ENCODE measurements at places on chromosomes 1 and 21. TPM values are rescaled to one million over a fixed set of nuclear protein-coding genes. Genes with fewer than 3 reads are reported as not detected.
A peak's percentile ranks its signal among the peaks of the same experiment; 100 is the strongest.

Gene EFNA1
- 23.7 TPM for total RNA-seq

Gene OR10Z1
- total RNA-seq: not detected

Gene KLHDC8A
- total RNA-seq: 0.69 TPM

Gene DUSP23
- total RNA-seq: 46.2 TPM

Gene UBASH3A
- total RNA-seq: not detected

Gene RNF223
- not detected for total RNA-seq

Gene MEX3A
- under 0.01 TPM for total RNA-seq

Gene LCE6A
- not detected for total RNA-seq

DNA sequence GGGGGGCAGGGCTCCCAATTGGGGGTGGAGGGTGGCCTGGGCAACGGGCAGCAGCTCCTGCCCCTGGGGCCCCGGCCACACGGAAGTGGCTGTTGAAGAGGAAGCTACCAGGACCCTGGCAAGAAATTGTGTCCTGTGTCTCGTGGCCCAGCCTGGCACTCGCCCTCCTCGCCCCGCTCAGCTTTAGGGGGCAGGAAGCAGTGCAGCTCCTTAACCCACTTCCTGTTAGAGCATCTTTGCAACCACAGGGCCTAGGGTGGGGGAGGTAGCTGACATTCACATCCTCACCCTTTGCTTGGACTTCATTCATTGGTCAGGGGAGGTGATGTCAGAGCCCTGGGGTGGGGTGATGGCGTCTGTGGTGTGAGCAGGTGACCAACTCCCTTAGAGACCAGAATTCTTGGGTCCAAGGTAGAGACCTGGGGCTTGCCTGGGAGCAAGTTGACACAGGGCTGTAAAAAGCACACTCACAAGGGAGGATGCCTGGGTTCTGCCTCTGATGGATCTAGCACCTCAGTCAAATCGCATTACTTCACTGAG, at the start of gene ARHGAP30:
ARHGAP30 (minus strand) TSS at position 161 of the 540 bp plus-strand sequence. CDS start 267 bp downstream, outside the sequence.
- peak within 1 kb of the TSS; percentile 41 for H3K4me3 ChIP-seq
- no peaks in the 10 kb centered on the region for H3K36me3 ChIP-seq
- no peaks in the 10 kb centered on the region for H3K4me1 ChIP-seq
- H3K27ac ChIP-seq: peak within 1 kb of the TSS; percentile 58
- H3K27me3 ChIP-seq: peaks cover 20% of the 10 kb centered on the region
- no peak for DNase-seq

- DNase-seq: no peak
- H3K27me3 ChIP-seq: peaks cover 11% of the 10 kb centered on the region
- no peaks in the 10 kb centered on the region for H3K36me3 ChIP-seq
Measured at GRCh38 chr1:115832651-115833050, 8.3 kb downstream of the NHLH2 start.

GRCh38 chr1:117339866-117340700, 27.2 kb upstream of the MAN1A2 start:
- H3K36me3 ChIP-seq: no peaks in the 10 kb centered on the region
- H3K27ac ChIP-seq: no peak overlapping the region
- H3K27me3 ChIP-seq: no peaks in the 10 kb centered on the region
- DNase-seq: no peak
- no peak overlapping the region for H3K4me3 ChIP-seq
- H3K4me1 ChIP-seq: no peaks in the 10 kb centered on the region

DNA sequence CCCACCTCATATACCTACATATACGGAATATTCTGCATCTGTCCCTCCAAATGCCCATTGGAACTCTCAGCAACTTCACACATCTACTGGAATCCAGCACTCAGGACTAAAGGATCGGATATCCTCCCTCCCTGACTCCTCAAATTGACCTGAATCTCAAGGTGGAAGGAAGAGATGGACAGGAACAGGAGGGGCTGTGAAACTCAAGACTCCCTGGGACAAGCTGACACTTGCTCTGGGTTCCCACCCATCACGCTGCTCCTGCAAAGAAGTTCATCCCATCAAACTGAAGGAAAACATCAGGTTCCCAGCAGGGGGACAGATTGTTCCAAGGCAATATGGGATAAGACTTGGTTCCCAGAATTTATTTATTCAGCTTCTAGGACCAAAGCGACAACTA, 30.3 kb upstream of the TIAM1 start:
- no peaks in the 10 kb centered on the region for H3K36me3 ChIP-seq
- peaks cover 6% of the 10 kb centered on the region for H3K27me3 ChIP-seq
- H3K4me1 ChIP-seq: no peaks in the 10 kb centered on the region
- no peak for DNase-seq
- no peak overlapping the region for H3K27ac ChIP-seq

DNA sequence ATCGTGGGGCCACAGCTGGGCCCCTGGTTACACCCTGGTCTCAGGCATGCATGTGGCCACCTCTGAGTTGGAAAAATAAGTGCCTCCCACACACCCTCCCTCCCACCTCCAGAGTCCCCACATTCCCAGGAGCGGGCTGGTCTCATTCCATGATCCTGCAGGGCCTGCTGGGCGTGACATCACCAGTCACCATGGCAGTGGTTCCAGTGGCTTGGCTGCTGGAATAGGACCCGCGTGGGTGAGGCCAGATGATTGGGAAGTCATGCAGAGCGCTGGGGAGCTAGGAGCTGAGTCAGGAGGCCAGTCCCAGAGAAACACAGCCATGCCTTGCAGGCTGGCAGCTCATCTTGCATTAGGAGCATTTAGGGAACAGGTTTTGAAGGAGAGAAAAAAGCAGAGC, 125.4 kb upstream of the TMEM51 start:
- H3K4me1 ChIP-seq: peaks cover 5% of the 10 kb centered on the region
- no peaks in the 10 kb centered on the region for H3K36me3 ChIP-seq
- H3K4me3 ChIP-seq: no peak overlapping the region

GRCh38 chr1:83086346-83086745, 912.6 kb downstream of the TTLL7 start:
- no peak for DNase-seq
- no peaks in the 10 kb centered on the region for H3K36me3 ChIP-seq
- H3K27me3 ChIP-seq: no peaks in the 10 kb centered on the region
- no peak overlapping the region for H3K27ac ChIP-seq

DNA sequence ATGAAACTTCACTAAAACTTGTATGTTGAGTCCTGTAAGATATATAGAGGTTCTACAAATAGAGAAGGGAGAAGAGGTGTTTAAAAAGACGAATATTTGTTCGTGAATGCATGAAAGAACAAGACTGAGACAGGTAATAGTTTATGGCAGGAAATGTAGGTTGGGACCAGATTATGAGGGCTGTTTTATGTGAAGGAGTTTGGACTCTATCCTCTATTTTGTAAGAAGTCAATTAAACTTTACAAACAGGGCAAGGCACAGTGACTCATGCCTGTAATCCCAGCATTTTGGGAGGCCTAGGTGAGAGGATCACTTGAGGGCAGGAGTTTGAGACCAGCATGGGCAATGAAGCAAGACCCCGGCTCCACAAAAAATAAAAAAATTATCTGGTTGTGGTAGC, 5.7 kb downstream of the SLC35A3 start:
- H3K27ac ChIP-seq: no peak overlapping the region
- H3K4me3 ChIP-seq: no peak overlapping the region
- DNase-seq: no peak
- H3K4me1 ChIP-seq: peaks cover 9% of the 10 kb centered on the region
- H3K36me3 ChIP-seq: peaks cover 13% of the 10 kb centered on the region
- H3K27me3 ChIP-seq: no peaks in the 10 kb centered on the region

DNA sequence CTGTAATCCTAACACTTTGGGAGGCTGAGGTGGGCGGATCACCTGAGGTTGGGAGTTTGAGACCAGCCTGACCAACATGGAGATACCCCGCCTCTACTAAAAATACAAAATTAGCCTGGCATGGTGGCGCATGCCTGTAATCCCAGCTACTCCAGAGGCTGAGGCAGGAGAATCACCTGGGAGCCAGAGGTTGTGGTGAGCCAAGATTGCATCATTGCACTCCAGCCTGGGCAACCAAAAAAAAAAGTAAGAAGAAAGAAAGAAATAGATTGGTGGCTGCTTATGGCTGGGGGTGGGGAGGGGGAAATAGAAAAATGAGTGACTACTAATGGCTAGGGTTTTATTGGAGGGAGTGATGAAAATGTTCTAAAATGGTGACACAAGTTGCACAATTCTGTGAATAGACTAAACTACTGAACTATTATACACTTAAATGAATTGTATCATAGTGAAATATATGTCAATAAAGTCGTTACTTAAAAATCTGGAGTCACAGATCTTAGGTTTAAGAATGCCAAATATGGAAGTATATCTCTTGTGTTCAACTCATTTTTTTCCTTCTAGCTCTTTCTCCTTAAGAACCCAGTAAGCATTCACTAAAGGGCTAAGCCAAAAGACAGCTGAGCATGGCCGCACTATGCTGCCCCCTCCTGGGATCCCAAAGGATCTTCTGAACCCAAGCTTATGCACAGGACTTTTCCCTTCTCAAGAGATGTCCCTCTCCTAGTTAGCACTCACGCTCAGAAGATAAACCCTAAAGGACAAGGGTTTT, 3.2 kb upstream of the NPL start:
- H3K36me3 ChIP-seq: no peaks in the 10 kb centered on the region
- no peak for DNase-seq
- H3K4me3 ChIP-seq: no peak overlapping the region

DNA sequence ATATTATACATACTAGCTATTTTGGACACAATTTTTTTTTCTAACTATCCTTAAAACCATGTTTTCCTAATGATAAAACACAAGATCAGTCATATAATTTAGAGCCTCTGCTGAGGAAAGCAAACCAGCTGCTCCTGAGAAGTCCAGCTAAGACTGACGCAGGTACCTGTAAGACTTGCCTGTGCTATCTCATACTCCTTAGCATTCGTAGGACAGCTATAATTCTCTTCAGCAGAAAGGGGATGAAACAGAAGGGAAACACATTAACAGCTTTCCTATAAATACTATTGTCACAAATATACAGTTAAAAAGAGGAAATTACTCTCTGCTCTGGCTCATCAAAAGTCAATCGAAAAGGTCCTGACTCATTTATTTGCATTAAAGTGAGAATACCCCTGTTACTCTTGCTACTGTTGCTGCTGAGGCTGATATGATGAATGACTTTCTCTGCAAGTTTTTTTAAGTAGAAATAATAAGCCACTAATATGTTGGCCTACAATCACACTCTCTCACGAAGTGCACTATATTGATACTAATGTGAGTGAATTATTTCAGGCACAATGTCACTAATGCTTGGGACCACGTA, 757.1 kb downstream of the KCNT2 start:
- no peaks in the 10 kb centered on the region for H3K36me3 ChIP-seq
- DNase-seq: no peak
- H3K4me3 ChIP-seq: no peak overlapping the region
- no peak overlapping the region for H3K27ac ChIP-seq

GRCh38 chr1:169692756-169693460, 18.5 kb downstream of the SELL start:
- no peaks in the 10 kb centered on the region for H3K4me1 ChIP-seq
- H3K4me3 ChIP-seq: no peak overlapping the region
- H3K36me3 ChIP-seq: no peaks in the 10 kb centered on the region
- H3K27me3 ChIP-seq: no peaks in the 10 kb centered on the region
- DNase-seq: no peak
- no peak overlapping the region for H3K27ac ChIP-seq

DNA sequence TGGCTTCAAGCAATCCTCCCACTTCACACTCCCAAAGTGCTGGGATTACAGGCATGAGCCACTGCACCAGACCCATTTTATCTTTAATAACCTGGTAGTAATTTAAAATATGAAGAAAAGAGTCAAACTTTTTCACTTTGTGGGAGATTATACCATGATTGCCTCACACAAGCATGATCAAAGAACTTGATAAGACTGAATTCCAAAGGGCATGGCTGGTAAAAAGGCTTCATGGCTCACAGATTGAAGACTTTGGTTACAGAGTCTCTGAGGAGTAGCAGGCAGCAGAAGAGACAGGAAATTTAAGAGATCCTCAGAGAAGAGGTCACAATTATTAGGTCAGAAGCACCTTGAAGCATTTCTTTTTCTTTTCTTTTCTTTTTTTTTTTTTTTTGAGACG, 16.4 kb upstream of the RGSL1 start:
- H3K4me1 ChIP-seq: no peaks in the 10 kb centered on the region
- no peak for DNase-seq
- no peak overlapping the region for H3K4me3 ChIP-seq
- no peaks in the 10 kb centered on the region for H3K27me3 ChIP-seq
- no peaks in the 10 kb centered on the region for H3K36me3 ChIP-seq
- H3K27ac ChIP-seq: no peak overlapping the region
